ENCODE measurements at places on chromosomes 4 and X.

DNA sequence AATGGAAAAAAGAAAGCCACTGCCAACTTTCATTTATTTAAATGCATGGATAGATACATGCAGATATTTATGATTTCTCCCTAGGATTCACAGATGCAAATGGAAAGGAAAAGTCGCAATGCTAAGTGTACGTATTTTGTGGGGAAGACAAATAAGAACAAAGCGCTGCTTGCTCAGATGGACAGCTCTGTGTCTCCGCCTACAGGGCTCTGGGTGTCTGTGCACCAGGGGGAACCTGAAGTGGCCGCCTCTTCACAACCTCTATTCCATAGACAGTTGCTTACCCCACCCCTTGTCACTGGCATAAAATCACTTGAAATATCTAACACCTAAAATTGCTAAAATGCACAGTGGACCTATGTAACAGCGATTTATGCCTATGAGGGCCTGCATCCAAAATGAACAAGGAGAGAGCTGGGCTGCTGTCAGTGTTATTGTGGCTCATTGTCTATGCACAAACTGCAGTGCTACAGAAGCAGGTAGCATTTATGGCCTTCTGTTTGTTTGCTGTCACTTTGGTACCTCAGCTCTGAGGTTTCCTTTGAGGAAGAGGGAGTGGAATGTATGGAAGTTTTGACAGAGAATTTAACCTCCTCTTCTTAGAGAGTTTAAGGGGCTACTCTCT, 58.6 kb upstream of the PAGE1 start:
- peak; percentile 50 for DNase-seq

DNA sequence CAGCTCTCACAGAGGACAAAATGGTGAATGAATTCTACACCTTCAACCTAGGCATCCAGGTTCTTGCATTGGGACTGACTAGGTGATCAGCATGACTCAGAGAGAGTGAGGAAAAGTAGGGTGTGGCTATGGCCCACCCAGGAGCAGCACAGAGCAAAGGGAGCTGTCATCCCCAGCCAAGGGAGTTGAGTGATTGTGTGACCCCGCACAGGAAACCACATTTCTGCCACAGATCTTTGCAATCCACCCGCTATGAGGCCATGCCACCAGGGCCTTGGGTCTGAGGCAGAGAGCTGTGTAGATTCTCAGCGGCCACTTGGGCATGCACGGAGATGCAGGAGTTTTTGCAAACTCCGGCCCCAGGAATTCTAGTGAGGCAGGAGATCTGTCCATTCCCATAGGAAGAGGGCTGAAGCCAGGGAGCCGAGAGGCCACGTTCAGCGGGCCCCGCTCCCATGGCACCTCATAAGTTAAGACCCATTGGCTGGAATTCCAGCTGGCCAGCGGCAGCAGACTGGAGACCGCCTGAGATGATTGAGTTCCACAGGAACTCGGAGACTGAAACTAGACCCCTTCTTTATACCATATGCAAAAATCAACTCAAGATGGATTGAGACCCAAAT, 75.9 kb downstream of the NAA11 start:
- no peak for DNase-seq

- no peak for DNase-seq
These were observed 62.4 kb downstream of the NPNT start for GRCh38 chr4:105957680-105958079.

GRCh38 chr4:122899682-122900081, 22.7 kb downstream of the NUDT6 start:
- no peak for DNase-seq

GRCh38 chrX:39261446-39262147, 460.3 kb downstream of the MID1IP1 start:
- DNase-seq, result peak; percentile 56

DNA sequence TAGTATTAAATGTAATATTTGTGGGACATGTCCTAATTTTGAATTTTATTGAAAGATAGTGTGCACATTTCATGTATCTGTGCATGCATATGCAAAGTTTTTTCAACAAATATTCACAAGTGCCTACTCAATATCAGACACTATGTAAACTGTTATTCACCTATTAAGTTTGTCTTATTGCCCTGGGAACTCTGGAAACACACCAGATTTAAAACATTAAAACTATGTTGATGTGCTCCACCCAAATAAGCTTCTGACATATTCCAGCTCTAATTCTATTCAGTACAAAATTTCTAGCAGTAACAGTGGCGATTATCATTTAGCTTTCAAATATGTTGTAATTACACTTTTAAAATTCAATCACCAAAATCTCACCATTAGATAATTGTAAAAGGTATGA, 183.1 kb upstream of the TTC29 start:
- no peak for DNase-seq

DNA sequence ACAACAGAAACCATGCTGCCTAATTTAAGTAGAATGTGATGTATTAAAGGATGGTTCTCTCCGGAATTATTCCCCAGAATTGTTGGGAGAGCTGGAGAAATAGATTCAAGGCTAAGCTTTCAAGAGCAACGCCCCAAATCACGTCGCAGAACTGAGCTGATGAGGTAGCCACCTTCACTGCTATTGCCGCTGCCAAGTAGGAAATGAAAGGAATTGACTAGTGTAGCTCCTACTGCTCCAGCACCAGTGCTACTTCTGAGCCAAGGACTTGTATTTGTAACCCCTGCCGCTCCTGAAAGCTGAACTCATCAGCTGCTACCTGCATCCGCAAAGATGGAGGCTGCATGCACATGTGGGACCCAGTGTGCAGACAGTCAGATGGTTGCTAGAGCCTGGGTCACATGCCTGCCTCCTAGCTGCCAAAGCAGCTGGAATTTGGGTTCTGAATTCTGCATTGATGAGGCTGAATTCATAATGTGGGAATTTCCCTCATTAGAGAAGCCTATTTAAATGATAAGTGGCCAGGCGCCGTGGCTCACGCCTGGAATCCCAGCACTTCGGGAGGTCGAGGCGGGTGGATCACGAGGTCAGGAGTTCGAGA, 173.9 kb downstream of the PDGFRA start:
- no peak for DNase-seq

GRCh38 chr4:185093603-185094002, 49.5 kb upstream of the SLC25A4 start:
- no peak for DNase-seq
